ENCODE measurements at places on chromosomes 1 and 21.

- DNase-seq, result no peak
Observed at GRCh38 chr1:102886638-102887037, 221.7 kb downstream of the COL11A1 start.

DNA sequence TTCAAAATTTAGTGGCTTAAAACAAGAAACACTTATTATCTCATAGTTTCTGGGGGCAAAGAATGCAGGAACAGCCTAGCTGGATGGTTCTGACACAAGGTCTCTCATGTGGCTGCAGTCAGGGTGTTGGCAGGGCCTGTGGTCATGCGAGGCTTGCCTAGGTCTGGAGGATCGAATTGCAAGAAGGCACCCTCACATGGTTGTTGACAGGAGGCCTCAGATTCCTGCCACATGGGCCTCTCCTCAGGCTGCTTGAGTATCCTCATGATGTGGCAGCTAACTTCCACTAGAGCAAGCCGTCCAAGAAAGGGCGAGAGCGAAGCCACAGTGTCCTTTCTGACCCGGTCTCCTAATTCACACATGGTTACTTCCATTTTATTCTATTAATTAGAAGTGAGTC is 6.2 kb upstream of the NRIP1 start:
- DNase-seq, result no peak

- DNase-seq, result peak; percentile 77
Observed at GRCh38 chr21:45542242-45542666, at the start of gene SLC19A1. Gene SLC19A1, minus strand, starts transcription at chr21:45542440. Its CDS starts 4,481 bp downstream, at chr21:45537959.

GRCh38 chr1:216186816-216187215 is 236.4 kb downstream of the USH2A start:
- no peak for DNase-seq

- DNase-seq, result no peak
Observed at GRCh38 chr1:24047110-24047477, 64.8 kb downstream of the MYOM3 start.

DNA sequence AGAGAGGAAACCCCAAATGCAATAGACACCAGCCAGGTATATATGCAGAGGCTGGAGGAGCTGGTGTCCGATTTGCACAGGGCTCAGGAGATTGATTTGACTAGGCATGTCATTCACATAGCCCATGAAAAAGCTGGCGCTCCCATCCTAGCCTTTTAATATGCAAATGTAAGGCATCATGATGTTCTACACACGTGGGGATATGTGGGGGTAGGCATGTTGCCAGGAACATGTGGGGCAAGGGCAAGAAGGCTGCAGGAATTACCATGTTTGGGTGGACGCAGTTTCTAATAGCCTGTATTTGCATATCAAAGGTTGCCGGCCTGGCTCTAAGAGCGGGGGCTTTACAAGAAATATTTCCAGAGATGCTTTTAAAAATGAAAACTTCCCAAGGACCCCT is 11.7 kb upstream of the SH3GLB1 start:
- DNase-seq, result no peak

- DNase-seq, result peak; percentile 80
Observed at GRCh38 chr1:203649999-203650836, 23.6 kb downstream of the ATP2B4 start.

- DNase-seq, result no peak
Observed at GRCh38 chr1:207261971-207262370, 59.5 kb upstream of the CD55 start.

DNA sequence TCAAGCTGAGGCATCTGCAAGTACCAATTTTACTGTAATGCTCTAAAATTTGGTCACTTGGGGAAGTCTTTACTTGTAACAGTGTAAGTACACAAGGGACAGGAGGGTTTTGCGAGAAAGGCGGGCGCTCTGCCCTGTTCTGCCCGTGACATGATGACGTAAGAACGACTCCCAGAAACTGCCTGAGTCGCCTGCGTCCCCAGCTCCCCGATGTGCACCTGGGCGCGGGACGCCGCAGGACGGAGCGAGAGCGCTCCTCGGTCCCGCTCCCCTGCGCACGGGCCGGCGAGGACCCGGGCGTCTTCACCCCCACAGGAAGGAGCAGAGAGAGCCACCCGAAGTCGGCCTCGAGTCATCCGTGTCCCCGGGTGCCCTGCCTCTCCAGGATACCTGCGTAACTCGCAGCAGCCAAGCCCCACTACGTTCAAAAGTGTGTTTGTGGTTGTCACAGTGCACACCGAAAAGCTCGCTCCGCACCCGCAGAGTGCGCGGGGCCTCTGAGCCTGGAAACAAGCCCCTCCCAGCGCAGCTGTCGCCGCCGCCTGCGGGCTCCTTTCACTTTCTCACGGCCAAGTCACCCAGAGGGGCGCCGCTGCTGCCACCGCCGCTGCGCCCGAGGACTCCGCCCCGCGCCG is 3.3 kb upstream of the ZBTB18 start:
- peak; percentile 77 for DNase-seq

DNA sequence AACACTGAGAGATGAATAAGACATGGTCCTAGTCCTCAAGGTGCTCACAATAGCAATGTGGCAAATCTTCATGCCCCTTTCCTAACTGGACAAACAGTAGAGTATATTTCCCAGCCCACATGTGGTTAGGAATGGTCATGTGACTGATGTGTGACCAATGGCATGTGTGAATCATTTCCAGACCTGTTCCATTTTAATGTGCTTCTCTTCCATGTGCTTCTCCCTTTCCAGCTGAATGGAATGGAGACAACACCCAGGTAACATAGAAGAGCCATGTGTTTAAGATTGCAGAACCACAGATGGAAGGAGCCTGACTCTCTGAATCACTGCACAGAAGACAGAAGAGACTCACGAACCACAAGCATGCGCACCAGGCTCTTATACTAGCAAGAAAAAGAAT is 409.9 kb upstream of the NFIA start:
- no peak for DNase-seq

DNA sequence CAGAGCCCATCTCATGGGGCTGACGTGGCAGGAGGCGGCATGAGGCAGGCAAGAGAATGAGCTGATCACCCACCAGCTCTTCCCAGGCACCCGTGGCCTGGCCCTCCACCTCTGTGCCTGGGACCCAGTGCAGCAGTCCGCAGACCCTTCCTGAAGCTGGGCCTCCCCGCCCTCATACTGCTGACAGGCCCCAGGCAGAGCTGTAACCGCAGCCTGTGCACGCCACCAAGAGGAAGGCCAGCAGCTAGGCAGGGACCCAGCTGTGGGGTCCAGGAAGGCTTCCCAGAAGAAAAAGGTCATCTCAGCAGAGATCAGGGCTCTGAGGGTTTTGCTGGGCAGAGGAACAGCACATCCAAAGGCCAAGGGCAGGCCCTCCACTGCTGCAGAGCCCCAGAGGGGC is 9.8 kb upstream of the MTFR1L start:
- DNase-seq, result no peak

GRCh38 chr1:187931776-187932175 is 1103.0 kb downstream of the PLA2G4A start:
- no peak for DNase-seq

- DNase-seq, result no peak
Observed at GRCh38 chr1:192787914-192788585, 20.8 kb upstream of the RGS2 start.

GRCh38 chr1:70528590-70529333 is 117.7 kb downstream of the CTH start:
- DNase-seq, result no peak

DNA sequence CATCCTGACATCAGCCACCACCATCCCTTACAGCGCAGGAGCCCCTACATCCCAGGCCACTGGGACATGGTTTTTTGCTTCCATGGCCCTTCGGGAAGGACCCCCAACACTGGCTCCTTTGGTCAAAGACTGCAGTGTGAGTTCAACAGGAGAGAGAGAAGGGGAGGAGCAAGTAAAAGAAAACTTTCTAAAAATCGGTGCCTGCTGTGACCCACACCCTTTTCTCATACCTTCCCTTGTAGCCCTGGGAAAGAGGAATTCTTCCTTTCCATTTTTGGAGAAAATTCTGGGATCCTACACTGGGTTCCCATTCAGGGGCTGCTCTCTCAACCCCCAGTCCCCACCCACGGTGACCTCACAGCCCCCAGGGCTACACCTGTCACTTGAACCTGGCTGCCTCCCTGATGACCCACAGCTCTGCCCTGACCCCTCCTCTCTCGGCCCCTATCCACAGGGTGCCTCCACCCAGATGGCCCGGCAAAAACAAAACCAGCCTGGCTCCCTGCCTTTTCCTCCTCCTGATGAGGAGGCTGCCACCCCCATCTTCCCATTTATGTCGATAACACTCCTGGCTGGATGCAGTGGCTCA is 7.6 kb downstream of the PADI4 start:
- no peak for DNase-seq

DNA sequence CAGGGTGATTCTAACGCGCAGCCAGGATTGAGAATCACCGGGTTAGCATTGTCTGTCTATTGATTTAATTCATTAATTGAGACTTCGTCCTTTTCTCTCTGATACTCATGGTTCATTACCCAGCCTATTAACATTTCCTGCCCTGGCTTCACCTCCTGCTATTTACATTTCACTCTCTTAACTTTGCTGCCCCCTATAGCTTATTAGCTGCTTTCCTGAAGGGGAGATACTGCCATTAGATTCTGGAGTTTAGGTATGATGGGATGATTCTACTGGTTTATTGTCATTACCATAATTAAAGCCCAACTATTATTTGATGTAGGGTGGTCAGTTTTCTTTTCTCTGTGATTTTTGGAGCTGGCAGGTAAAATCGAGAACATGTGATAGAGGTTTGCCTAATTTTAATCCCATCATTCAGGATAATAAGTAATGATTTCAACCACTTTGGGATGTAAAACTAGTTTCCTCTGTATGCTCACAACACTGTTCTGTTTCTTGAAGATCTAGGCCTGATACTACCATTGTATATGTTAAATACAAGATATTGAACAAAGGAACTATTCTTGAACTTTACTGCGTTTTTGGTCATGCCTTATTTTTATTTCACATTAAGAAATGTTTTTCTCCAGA is 6.4 kb downstream of the PPP2R5A start:
- DNase-seq, result peak; percentile 75

GRCh38 chr1:164466001-164466421 is 93.0 kb upstream of the PBX1 start:
- DNase-seq, result no peak

DNA sequence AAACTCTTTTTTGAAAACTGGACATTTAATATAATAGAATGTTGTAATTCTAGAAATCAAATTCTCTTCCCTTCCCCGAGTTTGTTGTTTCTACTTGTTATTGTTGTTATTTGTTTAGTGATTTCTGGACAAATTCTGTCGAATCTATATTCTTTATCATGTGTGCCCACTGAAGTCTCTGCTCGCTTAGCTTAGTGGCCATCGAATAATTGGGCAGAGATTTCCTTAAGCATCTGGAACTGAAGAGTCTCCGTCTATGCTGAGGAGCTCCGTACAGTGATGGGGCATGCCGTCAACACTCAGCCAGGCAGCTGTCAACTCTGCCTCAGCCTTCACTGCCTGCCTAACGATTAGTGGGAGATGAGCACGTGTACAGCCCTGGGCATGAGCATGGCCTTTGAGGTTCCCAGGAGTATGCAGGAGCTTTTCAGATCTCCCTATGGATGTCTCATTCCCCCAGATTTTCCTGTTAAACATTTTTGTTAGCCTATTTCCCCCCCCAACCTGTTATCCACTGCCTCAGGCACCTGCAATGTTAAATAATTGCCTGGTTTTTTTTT is 66.8 kb downstream of the SLX9 start:
- DNase-seq, result no peak

- no peak for DNase-seq
Observed at GRCh38 chr1:109901524-109902145, 9.0 kb upstream of the CSF1 start.

DNA sequence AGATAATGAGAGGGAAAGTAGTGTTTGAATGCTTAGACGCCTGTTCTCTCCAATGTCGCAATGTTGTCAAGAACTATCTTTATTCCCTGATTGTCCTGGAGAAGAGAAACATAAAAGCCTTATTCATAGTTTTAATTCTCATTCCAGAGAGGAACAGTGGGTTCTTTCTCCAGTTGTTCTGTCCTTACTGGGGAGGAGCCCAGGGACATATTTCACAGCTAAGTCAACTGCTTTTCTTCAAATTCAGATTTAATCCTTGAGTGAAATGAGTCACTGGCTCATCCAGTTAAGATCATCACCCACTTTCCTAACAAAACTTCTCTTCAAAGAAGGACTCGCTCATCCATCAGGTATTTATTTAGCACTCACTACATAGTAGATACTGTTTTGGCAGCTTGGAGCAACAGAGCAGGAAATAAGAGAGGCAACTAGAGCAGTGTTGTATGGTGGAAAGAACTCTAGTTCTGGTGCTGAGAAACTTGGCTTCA is 365.7 kb upstream of the USP24 start:
- no peak for DNase-seq

DNA sequence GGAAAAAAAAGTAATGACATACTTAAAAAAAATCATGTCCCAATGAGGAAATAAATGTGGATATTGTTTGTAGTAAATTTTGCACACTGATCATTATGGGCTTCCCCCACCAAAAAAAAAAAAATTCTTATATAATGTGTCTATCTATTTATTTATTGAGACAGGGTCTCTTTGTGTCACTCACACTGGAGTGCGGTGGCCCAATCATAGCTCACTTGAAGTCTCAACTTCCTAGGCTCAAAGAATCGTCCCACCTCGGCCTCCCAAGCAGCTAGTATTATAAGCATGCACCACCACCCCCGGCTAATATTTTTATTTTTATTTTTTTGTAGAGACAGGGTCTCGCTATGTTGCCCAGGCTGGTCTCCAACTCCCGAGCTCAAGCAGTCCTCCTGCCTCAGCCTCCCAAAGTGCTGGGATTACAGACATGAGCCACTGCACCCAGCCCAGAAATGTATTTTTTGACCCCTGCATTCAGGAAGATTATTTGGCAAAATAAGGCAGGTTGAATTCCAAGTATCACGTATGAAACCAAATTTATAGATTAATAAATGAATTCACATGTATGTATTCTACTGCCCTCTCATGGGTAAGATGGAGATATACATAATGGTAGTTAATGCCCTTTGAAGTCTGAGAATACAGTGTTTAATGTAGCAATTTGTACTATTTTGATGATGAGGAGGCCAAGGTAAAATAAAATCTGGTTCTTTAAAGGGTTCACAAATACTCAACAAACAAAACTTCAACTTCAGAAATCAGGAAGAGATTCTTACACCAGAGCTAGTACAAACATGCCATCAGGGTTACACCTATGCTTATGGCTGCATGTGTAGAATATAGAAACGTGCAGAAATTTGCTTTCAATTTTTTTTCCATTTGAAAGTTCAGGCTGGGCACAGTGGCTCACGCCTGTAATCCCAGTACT is 1.4 kb upstream of the DENND2C start:
- peak; percentile 15 for DNase-seq

GRCh38 chr1:16129921-16130543 is 25.8 kb downstream of the EPHA2 start:
- DNase-seq, result no peak

GRCh38 chr1:175744833-175745232 is 1.4 kb upstream of the TNR start:
- no peak for DNase-seq

DNA sequence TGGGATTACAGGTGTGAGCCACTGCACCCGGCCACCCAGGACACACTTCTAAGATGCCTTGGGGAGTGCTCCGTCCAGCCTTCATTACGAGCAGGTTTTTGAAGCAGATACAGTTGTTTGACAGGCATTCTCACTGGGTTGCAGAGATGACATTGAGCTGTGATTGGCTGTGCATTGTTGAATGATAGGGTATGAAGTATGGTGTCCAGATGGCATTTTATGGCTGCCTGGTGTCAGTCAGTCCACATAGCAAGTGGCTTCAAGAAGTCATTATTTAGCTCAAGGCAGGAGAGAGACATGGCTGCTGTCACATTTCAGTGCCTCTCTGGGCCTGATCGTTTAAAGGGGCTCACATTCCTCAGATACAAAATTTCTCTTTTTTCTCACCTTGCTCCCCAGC is 14.8 kb upstream of the PADI2 start:
- DNase-seq, result no peak

Measured in CD4-positive, alpha-beta T cell treated with Interleukin-12 subunit alpha and Interleukin-12 subunit beta, for 1 hour (primary cell).